G401 (cell line): ENCODE measurements at places on chromosomes 11 and 22. TPM values are rescaled to one million over a fixed set of nuclear protein-coding genes. Genes with fewer than 3 reads are reported as not detected.

Gene ART5
- 3.8 and 8.5 TPM in 2 replicates for total RNA-seq

DNA sequence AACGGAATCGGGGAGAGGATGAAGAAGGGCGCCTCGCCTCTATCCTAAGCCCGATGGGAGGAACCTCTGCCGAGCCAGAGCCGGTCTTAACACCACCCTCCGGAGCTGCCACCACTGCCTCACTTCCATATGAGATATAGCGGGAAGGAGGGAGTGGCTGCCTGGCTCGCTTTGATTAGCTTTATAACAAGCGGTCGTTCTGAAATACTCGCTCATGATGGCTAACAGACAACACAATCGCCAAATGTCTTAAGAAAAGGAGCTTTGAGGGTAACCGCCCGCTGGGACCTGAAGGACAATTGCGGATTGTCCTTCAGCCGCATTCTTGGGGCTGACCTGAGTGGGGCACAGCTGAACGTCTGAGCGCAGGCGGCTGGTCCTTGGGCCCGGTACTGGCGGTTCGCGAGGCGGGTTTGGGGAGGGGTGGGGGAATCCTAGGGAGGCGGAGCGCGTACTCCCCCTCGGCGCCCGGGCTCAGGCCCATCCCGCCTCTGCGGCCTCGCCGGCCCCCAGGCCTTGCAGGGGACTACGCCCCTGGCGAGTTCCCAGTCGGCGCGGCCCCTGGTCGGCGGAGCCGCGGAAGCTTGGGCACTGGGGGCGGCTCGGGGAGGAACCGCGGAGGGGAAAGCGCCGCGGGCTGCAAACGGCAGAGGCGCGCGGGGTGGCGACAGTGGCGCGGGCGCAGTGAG is at the start of gene PLAAT5:
Gene PLAAT5, minus strand, starts transcription at position 617 of the 689 bp plus-strand sequence. Its CDS starts 133 bp downstream, at position 484.
- DNase-seq = no peak

- DNase-seq = no peak
Measured at GRCh38 chr11:70528794-70529580, 130.7 kb downstream of the CTTN start.

DNA sequence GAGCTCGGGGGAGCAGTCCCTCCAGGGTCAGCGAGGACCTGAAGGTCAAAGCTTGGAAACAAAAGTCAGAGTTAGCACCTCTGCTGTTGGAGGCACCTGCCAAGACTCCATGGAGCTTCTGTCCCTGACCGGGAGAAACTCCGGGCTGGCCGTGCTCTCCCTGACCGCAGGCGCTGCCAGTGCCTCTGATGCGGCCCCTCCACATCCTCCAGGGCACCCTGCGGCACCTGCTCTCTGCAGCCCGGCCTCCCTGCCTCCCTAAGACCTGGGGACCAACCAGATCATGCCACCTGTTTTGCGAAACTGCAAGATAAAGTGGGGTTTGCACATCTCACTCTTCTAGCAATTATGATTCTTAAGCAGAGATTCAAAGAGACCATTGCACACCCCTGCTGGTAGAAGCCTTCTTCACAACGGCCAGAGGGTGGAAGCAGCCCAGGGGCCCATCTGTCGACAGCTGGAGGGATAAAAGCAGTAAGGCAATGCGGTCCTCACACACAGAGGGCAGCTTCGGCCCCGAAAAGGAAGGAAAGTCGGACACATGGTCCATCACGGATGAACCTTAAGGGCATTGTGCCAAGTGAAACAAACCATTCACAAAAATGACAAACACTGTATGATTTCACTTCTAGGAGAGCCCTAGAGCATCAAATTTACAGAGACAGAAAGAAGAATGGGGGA is 477.1 kb downstream of the BRD1 start:
- no peak for DNase-seq

Gene OLFML1
- 39.3 and 54.5 TPM in 2 replicates for total RNA-seq

DNA sequence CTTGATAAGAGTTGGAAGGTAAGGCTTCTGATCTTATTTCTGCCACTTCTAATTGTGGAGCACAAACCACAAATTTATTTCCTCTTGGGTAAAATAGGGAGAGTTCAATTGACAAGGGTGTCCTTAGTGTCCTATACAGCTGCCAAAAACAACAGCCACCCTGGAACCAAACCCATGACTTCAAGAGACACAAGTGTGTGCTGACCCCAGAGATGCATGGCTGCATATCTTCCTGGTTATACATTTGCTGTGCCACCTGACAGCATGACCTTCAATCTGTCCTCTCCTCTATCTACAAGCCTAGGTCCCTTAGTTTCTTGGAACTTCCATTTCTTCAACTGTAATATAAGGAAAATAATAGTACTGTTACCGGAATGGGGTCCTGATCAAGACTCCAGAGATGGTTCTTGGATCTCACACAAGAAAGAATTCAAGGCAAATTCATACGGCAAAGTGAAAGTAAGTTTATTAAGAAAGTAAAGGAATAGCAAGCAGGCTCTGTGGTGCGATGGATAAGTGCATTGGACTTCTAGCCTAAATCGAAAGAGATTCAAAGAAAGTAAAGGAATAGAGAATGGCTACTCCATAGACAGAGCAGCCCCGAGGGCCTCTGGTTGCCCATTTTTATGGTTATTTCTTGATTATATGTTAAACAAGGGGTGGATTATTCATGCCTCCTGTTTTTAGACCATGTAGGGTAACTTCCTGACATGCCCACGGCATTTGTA is 15.5 kb upstream of the TMEM123 start:
- DNase-seq = no peak

GRCh38 chr22:49423125-49423650 is 404.5 kb downstream of the BRD1 start:
- DNase-seq = no peak

GRCh38 chr11:113278481-113278880 is 35.9 kb upstream of the TTC12 start:
- DNase-seq = no peak

Gene WNT11
- total RNA-seq = 20.5 and 21.6 TPM in 2 replicates

Gene OR10A2
- total RNA-seq = not detected in 2 replicates

- no peak for DNase-seq
Measured at GRCh38 chr11:33642461-33643166, 58.0 kb downstream of the C11orf91 start.

Gene CARD18
- not detected in 2 replicates for total RNA-seq

Gene CTSF
- total RNA-seq = 518 and 594 TPM in 2 replicates

GRCh38 chr11:31655483-31655882 is 145.9 kb downstream of the ELP4 start:
- DNase-seq = no peak

GRCh38 chr11:45436966-45437365 is 150.8 kb upstream of the SYT13 start:
- DNase-seq = peak; percentile 76

- DNase-seq = no peak
Measured at GRCh38 chr11:114605370-114605769, 9.8 kb upstream of the NXPE4 start.

DNA sequence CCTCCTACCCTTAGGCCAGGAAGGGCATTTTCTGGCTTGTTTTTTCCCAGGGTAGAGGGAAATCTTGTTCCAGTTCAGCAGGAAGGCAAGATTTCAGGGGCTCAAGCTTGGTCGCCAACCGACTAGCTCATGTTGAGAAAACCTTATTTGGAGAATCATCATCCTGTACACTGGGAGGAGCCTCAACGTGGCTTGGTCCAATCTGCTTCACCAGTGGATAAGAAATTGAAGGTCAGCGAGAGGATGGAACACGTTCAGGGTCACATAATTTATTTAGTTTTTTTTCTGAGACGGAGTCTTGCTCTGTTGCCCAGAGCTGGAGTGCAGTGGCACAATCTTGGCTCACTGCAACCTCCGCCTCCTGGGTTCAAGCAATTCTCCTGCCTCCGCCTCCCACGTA is 20.5 kb downstream of the FADS2 start:
- DNase-seq = no peak

GRCh38 chr11:66677599-66678375 is at the start of gene RBM4B:
Gene RBM4B (minus strand): TSS chr11:66677887. CDS start chr11:66677079, 808 bp downstream.
- DNase-seq = peak; percentile 94

Gene SNRPD3
- 178 and 183 TPM in 2 replicates for total RNA-seq

DNA sequence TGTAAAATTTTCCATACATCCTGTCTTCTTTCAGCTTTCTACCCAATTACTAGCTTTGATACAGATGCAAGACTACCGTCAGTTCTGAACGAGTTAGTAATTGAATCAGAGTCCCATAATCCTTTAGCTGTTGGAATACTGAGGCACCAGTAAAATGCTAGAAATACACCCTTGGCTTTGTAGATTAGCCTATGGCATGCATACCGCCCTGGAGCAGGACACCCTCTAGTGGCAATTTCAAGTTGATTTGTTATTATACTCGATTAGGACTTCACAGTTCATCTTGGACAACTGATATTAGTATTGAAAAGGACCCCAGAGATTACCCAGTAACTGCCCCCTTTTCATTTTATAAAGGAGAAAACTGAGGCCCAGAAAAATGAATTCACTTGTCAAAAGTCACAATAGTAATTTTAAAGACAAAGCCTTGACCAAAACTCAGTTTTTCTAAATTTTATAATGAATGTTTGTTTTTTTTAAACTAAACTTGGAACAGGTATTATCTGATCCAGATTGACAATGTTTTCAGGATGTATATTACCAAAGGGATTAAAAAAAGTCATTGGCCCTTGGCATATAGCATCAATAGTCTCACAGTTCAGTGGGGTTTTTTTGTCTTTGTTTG is 72.6 kb downstream of the HIPK3 start:
- DNase-seq = peak; percentile 62
